ENCODE measurements at places on chromosomes 11 and 22.

- DNase-seq = no peak
These were observed 4.9 kb upstream of the TTLL1 start for GRCh38 chr22:43094085-43094484.

GRCh38 chr11:34755671-34756070 is 134.8 kb downstream of the EHF start:
- DNase-seq = no peak

- DNase-seq = no peak
These were observed 729.4 kb downstream of the OPCML start for GRCh38 chr11:132802947-132803346.

DNA sequence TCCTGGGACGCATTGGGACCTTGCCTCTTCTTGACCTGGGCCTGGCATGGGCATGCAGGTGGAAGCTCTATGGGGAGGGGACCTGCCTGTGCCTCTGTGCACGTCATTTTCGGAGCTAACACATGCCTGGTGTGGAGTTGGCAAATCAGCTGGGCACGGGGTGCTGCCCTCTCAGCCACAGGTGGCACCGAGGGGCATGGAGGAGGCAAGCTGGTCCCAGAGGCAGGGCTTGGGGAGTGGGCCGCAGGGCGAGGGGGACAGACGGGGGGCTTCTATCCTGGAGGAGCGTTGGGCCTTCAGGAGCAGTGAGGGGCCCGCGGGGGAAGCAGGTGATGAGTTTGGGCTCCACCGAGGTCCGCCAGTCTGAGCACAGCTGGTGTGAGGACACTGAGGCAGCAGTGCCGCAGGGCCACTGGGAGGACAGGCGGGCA is 362.0 kb downstream of the TBC1D22A start:
- no peak for DNase-seq

DNA sequence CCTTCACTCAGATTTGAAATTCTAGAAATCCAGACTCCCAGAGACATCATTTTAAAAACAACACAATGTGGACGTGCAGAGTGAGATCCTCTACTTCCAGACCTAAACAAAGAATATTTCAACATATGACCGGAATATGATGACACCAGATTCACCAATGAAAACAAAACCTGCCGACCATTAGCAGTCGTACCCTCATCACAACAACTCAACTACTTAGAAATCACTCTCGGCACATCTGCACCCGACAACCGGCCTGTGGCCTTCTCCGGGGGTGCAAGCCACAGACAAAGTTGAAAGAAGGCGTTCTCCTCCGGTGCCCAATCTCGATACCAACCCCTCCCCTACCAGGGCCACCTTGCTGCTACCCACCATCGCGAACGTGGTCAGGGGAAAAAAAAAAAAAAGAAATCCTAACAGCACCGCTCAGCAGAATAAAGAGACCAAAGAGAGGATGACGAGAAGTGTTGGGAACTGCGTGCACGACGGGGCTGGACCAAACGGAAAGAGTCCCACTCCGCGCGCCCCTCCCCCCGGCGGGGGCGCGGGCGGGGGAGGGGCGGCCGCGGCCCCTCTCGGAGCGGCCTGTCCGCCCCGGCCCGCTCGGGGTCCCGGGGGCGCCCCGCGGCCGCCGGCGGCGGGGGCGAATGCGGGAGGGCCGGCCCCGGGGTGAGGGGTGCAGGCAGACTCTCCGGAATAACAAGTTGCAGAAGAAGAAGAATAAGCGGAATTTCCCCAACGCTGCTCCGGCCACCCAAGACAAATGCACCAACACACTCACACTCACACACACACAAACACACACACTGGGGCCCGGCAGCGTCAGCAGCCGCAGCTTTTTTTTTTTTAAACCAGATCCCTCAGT is 1.7 kb downstream of the PHF21A start:
- peak; percentile 60 for DNase-seq

DNA sequence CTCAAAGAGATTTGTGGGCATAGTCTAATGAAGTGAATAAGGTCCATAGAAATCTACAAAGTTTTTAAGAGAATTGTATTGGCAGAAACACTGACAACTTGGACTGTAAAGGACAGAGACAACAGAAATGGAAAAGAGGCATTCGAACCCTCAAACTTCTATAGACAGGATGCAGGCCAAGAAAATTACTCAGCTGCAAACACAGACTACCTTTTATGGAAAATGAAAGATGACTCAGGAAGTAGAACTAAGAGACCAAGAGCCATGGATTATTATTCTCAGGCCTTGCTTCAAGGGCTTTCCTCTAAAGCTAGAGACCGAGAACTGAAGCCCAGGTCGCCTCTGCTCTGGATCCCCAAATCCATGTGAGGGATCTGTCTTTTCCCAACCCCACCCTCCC is 3.8 kb upstream of the PELI3 start:
- DNase-seq = no peak

DNA sequence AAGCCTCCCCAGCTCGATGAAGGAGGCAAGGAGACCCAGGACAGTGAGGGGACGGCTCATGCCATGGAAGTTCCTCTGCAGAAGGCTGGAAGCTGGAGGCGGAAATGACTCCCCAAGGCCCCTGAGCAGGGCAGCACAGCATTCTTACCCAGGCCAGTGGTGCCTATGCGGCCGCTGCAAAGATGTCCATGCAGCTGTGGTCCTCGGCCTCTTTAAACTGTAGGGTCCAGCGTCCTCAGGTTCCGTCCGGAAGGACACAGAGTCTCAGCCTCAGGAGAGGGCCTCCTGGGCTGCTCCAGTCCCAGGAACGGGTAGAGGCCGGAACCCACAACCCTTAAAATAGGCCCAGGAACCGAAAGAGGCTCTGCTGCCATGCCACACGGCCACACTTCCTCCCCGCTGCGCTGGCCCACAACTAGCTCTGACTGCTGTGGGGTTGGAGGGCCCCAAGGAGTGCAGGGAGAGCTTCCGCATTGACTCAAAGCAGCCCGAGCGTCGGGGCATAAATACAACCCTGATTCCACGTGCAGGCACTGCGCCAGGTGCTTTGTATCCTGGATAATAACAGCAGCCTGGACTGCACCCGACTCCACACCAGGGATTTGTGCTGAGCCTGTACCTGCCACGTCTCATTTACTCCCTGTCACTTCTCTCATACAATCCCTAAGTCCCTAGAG is 5.5 kb downstream of the KIAA0930 start:
- DNase-seq = no peak

- no peak for DNase-seq
These were observed 12.8 kb downstream of the SCYL1 start for GRCh38 chr11:65537620-65538231.

- DNase-seq = peak; percentile 16
These were observed 1359.9 kb downstream of the LRRC4C start for GRCh38 chr11:40099426-40100161.

DNA sequence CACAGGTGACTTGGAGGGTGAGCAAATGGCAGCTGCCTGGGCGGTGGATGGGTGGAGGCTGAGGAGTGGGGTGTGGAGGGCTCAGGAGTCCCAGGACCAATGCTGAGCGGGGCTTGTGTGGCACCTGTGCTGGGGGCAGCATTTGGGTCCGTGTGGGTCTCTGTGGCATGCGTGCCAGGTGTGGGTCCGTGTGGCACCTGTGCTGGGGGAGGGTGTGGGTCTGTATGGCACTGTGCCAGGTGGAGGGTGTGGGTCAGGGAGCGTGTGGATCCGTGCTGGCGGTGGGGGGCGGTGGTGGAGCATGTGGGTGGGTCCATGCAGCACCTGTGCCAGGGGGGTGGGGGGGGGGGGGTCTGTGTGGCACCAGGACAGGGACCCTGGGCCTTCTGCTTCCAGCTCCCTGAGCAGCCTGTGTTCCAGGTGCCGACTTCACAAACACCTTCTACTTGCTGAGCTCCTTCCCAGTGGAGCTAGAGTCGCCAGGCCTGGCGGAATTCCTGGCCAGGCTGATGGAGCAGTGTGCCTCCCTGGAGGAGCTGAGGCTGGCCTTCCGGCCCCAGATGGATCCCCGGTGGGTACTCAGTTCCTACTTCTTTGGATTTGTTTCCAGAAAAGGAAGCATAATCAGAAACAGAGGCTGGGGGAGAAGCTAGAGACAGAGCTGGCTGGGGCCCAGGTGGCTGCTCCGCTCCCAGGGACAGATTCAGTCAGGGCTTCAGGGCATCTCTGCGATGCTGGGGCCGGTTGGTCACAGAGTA is 14.7 kb downstream of the SELENOO start:
- no peak for DNase-seq

DNA sequence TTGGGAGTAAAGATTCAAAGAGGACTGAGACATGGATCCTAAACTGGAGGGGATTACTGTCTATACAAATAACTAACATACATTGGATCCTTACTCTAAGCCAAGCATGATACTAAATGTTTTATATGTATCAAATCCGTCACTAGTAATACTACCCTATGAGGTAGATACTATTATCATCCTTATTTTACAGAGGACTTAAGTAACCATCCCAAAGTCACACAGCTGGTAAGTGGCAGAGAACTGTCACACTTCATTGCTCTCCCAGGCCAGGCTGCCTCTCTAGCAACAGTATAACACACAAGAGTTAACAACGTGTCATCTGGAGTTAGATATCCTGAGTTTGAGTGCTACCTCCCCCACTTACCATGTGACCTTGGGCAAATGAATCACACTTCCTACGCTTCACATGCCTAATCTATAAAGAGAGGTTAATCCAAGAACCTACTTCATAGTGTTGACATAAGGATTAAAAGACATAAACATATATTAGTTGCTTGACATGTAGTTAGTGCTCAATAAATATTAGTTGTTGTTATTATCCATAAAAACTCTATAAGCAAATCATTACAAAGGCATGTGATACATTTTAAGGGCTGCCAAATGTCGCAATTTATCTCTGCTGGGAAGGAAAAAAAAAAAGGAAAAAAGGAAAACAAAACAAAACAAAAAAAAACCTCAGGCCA is 33.8 kb upstream of the SPON1 start:
- DNase-seq = no peak

- DNase-seq = no peak
These were observed 145.9 kb downstream of the ELP4 start for GRCh38 chr11:31655483-31655882.

DNA sequence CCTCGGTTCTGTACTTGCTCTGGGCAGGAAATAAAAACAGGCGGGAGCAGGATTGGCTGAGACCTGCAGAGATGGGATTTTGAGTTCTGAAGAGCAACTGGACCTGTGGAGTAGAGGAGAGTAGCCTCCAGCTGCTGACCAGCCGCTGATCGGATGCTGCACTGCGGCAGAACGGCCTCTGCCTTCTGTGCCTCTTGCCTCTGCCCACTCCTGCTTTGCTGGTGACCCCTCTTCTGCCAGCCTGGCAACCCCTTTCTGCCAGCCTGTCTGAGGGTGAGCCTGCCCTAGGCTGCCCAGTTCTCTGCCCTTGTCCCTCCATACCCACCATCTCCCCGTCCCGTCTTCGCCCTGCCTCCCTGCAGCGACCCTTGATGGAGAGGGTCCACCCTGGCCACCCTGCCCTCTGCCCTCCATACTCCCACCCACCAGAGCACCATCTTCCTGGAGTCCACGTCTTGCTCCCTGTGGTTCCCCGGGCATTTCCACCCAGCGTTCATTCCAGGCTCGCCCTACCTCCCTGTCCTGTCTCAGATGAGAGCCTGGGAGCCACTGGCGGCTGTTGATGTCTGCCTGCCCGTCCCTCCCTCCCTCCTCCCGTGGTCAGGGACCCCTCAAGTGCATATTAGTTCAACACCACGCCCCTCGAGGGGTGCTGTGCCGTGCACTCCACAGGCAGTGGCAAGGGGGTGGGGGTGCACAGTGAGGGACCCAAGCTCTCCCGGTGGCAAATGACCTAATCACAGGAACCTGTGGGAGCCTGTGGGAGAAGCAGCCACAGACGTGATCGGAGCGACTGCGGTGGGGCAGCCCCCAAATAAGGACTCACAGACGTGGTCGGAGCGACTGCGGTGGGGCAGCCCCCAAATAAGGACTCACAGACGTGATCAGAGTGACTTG is 863.3 kb downstream of the TBC1D22A start:
- DNase-seq = no peak

GRCh38 chr11:133981156-133981555 is 24.4 kb upstream of the IGSF9B start:
- DNase-seq = no peak

DNA sequence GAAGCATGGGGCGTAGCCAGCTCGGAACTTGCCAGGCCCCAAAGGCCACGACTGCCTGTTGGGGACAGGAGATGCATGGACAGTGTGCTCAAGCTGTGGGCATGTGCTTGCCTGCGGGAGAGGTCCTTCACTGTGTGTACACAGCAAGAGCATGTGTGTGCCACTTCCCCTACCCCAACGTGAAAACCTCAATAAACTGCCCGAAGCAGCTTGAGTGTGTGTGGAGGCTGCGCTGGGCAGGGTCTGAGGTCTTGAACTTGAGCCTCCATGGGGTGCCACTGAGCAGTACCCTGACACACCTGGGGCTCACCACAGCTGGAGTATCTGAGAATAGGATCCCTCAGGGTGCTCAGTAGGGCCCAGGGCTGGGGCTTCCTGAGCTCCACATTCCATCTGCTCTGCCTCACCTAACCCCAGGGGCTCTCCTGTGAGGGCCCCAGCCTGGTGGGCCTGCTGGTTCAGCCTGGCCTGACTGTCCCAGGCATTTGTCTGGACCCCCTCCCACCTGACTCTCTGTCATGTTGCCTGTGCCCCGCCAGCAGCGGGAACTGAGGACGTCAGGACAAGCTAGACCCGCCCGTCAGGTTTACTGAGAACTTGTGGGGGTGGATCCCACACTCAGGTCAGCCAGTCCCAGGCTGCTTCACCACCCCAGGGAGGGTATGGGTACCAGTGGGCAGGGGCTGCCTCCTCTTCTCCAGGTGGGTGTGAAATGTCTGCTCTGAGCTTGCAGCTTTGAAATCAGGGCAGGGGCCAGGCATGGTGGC is 3.2 kb downstream of the RASSF7 start:
- no peak for DNase-seq

DNA sequence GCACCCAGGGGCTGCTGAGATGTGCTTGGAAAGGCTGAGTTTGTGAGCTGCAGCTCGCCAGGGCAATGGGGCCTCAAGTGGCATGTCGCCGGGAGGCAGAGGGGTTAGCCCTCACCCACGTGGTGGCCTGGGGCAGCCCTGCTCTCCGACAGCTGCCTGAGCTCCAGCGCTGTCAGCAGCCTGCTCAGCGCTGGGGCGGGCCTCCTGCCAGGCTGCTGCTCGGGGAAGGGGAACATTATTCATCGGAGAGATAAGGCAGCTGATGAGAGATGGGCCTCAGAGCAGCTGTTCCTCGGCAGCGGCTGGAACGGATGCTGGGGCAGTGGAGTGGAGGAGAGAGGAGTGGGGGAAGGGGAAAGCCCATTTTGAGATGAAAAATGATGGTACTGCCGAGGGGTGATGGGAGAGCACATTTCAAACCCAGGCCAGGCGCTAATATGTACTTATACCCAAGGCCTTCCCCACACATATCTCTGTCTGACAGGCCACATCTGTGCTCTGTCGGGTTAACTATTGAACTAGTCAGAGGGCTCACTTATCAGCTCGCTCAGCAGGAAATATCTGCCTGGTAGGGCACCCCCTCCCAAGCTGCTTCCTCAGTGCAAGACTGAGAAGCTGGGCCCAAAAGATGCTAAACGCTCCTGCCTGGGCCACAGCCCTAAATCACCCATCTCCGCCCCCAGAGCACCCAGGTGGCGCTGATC is 79.5 kb downstream of the TIMP3 start:
- DNase-seq = no peak

DNA sequence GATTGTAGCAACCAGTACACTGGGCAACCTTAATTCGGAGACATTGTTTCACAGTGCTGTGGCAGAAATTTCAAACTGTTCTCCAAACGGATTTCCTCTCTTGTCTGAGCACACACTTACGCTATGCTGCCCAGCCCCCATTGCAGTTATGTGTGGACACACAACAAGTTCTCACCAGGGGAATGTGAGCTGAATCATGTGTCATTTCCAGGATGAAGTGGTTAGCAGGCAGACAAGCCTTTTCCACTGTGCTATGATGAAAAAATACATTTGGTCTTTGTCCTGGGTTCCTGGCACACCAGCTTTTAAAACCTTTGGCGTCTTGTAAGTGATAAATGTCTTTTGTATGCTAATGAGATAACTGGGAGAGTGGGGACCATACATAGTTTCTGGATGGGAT is 46.9 kb upstream of the SYT9 start:
- DNase-seq = no peak
